ENCODE measurements at places on chromosomes 4 and X. TPM values are rescaled to one million over a fixed set of nuclear protein-coding genes. Genes with fewer than 3 reads are reported as not detected.

DNA sequence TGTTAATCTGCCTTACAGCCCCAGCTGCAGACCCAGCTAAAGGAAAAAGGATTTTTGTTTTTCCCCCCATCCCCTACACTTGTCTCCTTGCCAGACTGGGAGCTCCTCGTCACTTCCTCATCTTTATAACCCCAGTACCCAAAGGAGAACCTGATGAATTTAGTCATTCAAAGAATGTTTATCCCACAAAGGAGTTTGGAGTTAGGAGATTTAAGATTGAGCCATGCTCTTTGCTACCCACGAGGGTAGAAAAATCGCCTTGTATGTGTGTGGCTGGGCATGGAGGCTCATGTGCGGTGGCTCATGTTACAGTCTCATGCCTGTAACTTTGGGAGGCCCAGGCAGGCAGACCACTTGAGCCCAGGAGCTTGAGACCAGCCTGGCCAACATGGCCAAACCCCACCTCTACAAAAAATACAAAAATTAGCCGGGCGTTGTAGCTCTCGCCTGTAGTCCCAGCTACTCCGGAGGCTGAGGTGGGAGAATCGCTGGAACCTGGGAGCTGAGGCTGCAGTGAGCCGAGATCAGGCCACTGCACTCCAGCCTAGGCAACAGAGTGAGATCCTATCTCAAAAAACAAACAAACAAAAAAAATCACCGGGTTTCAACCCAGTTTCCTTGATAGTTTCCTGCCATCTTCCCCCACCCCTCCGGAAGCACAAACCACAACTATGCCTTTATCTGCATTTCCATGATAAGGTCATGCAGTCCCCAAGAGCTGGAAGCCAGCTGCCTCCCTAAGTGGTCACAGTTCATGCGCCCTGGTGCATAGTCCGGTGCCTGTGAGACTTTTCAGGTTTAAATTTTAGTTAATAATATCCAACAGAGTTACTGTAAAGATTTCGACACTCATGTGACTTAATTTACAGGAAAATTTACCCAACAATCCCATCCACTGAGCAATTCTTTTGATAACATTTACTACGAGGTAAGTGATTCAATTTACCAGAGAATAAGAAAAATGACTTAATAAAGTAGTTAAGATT is 1.5 kb downstream of the CFAP97 start:
- DNase-seq = no peak

DNA sequence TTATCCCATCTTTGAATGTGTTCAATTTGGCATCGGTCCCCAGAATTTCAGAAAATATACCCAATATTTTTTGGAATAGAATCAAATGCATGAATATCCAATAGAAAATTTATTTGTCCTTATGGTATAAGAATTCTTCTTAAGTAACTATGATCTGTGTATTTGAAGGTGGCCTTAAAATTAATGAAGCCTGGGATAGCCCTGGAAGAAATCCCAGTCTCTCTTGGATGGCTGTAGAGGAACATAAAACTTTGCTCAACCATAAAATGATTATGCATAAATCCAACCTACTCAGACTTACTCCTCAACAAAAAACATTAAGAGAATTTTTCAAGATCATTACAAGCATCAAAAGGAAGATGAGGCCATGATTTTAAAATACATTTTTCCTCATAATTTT is 269.4 kb upstream of the SMIM31 start:
- DNase-seq = no peak

DNA sequence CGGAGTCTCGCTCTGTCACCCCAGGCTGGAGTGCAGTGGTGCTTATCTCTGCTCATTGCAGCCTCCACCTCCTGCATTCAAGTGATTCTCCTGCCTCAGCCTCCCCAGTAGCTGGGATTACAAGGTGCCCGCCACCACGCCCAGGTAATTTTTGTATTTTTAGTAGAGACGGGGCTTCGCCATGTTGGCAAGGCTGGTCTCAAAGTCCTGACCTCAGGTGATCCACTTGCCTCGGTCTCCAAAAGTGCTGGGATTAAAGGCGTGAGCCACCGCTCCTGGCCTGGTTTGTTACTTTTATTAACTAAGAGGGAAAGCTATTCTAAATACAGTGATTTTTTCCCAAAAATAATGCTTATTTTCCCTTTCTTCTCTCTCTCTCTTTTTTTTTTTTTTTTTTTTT is 866 bp upstream of the CENPE start:
- DNase-seq = no peak

Gene TEC
- total RNA-seq = 3.0 TPM

- no peak for DNase-seq
Measured at GRCh38 chr4:183968502-183968901, 63.4 kb downstream of the STOX2 start.

Gene SRPX2
- 42.1 TPM for total RNA-seq

All from myocyte (in vitro differentiated cells).